ENCODE measurements at places on chromosomes 5 and 9.

DNA sequence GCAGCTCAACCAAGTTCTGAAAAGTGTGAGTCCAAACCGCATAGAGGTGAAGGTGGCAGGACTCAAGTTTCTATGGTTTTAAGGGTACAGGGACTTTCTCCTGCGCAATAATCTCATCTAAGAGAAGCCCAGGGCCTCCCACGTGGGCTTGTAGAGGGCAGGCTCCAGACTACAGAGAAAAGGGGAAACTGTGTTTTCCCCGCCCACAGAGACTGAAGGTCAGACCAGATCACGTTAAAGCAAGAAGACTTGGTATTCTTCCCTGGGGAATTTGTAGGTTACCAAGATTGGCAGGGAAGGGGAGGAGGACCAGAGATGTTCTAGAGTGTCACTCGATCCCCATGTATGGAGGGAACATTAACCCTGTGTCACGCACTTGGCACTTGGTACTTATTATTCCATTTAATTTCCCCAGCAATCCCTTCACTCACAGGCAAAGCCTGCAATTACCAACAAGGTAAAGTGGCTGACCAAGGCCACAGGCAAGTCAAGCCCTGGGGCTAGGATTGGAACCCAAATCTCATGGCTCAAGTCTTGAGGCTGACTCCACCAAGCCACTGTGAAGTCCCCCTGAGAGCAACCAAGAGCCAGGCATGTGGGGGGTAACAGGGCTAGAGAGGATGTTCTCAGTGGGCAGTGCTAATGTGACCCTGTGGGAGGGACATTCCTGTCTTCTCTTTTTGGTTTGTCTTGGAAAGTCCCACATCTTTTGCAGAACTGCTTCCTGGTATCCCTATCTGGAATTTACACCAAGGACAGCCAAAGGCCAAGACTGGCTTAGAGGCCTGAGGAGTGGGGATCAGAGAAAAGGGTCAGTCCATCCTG lies 18.3 kb upstream of the NEK6 start:
- DNase-seq = no peak

GRCh38 chr5:39941416-39941815 lies 516.6 kb upstream of the DAB2 start:
- DNase-seq = no peak

DNA sequence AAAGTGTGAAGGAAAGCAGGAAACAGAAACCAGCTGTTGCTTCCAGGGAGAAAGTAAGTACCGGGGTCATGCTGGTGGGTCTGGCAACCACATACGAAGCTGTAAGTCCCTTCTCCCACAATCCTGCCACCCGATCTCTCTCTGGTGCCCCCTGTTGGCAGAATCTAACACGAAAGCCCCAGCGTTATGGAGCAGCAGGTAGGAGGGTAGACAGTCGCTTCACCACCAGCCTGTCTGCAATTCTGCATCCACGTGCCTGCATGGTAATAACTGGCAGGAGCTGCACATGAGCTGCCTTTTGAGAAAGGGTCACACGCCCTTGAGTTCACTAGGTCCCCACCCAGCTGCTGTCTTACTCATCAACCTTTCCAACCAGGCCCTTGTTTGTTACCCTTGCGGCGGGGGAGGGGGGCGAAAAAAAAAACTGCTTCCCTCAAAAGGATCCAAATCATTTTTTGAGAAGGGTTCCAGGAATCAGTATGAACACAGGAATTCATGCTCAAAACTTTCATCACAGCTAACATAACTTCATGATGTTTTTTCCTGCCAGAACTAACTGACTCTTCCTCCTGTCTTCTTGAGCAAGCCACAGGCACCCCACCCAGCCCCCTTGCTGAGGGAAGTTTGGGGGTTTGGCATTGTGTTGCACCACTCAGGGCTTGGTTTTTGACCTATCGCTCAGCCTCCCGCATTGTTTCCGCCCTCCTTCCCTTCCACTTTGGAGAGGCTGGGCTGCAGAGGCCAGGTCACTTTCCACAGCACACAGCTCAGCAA lies 19.6 kb upstream of the TMEM252 start:
- no peak for DNase-seq

DNA sequence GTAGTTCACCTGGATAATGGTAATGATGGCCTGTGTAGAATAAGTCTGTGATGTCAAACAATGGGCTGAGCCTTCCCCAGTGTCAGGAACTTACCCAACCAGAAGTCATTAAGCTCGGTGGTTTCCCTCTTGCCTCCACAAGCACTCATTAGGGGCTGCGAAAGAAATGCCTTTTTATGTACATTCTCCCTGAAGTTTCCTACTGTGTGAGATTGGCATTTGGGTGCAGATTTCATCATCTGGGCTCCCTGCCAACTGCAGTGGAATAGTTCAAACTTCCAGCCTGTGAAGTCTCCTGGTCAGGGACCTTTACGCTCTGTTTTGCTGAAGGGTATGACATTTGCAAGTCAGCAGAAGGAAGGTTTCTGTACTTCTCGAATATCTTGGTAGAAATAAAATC lies 41.6 kb upstream of the TMEM215 start:
- no peak for DNase-seq

GRCh38 chr5:41683181-41683580 lies 172.8 kb upstream of the PLCXD3 start:
- DNase-seq = no peak

DNA sequence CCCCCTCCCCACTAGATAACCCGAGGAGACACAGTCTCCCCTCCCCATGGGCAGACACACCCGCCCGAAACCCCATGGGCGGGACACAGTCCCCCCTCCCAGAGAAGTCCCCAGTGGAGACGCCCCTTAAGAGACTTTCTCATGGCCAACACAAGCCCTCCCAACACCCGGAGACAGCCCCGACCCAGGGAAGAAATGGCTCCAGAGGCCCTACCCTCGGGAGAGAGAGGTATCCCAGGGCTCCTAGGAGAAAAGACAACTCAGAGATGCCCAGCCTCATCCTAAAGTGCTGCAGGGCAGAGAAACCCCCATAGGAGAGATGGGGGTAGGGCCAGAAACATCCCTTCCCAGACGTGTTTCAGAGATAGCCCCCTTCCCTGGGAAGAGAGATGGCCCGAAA lies 27.4 kb downstream of the PCDH1 start:
- no peak for DNase-seq

DNA sequence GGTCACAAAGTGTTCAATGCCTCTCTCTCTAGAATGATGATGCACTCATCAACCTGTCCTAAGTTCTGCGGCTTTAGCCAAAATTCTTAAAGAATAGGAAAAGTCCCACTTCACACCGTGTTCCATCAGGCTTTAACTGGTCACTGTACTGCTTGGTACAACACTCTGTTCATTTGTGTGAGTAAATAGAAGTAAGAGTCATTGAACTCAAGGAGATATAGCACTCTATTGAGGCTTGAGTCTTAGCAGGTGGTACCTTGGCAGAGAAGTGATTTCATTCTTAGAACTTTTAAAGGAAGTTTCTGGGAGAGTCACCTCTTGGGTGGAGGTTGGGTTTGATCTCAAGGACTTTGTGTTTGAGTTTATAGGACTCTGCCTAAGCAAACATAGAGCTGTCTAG lies 92.6 kb downstream of the TENT4A start:
- DNase-seq = no peak

DNA sequence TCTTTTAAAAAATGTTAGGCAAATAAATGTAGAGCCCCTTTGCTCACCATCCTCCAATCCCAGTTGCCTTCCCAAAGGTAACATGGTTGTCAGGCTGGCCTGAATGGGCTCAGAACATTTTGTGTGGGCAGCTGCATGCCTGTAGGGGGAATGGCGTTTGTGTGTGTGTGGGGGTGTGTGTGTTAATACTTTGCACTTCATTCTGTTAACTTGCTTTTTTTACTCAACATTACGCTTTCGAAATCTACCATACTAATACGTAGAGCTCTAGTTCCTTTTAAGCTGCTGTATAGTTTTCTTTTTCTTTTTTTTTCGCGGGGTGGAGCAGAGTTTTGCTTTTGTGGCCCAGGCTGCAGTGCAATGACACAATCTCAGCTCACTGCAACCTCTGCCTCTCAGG lies 14.0 kb downstream of the MYOZ3 start:
- no peak for DNase-seq

- DNase-seq = no peak
These were observed 223.1 kb downstream of the GNA14 start for GRCh38 chr9:77424993-77425392.

DNA sequence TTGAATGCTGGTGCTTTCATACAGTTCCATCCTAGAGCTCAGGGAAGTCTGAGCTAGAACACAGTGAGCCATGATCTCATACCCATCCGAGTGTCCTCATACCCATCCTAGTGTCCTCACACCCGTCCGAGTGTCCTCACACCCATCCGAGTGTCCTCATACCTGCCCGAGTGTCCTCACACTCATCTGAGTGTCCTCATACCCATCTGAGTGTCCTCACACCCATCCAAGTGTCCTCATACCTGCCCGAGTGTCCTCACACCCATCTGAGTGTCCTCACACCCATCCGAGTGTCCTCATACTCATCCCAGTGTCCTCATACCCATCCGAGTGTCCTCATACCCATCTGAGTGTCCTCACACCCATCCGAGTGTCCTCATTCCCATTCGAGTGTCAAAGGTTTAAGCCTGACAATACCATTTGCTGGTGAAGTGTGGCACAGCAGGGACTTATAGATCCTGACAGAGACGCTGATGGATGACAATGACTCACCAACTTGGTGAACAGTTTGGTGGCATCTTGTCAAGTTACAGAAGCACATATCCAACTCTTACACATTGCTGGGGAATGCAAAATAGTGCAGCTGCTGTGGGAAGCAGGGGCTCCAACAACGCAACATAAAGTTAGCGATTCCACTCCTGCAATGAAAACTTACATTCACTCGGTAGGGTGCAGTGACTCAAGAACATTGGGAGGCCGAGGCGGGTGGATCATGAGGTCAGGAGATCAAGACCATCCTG lies 77.0 kb upstream of the COL5A1 start:
- DNase-seq = no peak

GRCh38 chr9:74444369-74444768 lies 52.8 kb upstream of the RORB start:
- no peak for DNase-seq

- DNase-seq = peak; percentile 31
These were observed 30.8 kb upstream of the AGGF1 start for GRCh38 chr5:76999451-76999850.

DNA sequence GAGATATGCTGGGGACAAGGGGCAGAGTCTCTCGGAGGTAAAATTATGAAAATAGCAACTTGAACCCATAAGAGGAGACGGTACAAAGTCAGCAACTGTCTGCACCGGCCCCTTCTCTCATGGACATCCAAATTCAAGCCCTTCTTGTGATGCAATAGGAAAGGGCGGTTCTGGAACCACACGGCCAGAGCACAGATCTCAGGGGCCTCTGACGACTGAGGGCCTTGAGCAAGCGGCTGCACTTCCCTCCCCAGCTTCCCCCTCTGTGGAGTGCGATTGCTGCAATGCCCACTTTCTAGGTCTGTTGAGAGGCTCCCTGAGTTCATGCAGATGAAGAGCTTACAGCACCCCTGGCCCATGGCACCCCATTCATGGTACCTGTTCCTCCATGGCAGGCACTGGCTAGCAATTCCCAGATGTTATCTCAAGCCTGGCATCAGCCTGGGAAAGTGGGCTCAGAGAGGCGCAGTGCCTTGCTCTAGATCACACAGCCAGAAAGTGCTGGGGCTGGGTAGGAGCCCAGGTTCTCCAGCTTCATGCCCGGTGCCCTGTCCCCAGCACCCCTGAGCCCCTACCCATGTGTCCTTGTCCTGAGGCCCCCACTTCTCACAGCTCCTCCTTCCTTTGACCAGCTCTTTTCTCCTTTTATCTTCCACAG lies 17.7 kb upstream of the CPLX2 start:
- no peak for DNase-seq

DNA sequence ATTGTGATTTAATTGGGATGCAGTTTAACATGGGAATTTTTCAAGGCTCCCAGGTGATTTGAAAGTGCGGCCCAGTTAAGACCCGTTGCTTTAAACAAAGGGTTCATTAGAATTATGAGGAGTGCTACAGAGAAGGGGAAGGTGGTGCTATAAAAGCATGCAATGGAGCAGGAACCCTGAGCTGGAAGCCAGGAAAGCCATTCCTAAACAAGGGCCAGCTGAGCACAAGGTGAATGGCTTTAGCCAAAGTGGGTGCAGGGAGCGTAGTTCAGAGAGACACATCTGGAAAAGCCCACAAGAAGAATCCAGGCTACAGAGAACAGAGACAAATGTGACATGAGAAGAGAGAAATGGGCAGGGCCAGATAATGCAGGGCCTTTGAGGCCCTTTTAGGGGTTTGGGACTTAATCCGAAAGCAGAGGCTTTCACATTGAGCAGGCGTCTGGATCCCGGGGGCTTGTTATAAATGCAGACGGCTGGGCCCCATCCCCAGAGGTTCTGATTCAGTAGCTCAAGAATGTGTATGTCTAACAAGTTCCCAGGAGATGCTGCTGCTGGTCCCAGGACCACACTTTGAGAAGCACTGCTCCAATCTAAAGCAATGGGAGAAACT lies 138.1 kb upstream of the WWC1 start:
- DNase-seq = no peak

DNA sequence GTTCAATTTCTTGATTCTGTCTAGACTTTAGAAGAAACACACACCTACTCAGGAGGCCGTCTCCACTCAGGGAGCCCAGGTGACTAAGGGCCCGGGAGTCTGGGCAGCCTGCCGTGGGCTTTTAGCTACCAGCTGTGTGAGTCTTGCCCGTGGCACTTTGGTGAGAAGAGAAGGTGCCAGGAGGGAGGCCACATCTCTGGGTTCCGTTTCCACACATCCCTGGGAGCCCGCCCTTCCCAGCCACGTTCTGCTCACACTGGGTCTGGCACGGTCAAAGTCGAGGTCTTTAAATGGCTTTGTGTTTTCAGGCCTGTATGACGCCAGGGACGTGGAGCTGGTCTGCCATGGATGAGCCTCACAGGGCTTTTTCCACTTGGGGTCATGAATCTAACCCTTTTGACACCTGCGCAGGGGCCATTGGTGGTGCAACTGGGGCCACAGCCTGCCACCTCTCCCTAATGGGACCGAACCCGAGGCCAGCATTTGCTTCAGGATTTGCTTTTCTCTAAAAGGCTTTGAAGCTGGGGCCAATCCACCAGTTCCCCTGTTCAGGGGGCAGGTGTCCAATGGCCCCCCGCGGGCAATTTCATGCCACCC lies 17.2 kb upstream of the FCN2 start:
- no peak for DNase-seq

Data from HFF-Myc (cell line).